ENCODE measurements at places on chromosomes 11 and 22.

- DNase-seq, result no peak
Observed at GRCh38 chr11:43992183-43992582, 49.7 kb downstream of the C11orf96 start.

- DNase-seq, result no peak
Observed at GRCh38 chr22:44621401-44622146, 80.4 kb upstream of the PRR5 start.

DNA sequence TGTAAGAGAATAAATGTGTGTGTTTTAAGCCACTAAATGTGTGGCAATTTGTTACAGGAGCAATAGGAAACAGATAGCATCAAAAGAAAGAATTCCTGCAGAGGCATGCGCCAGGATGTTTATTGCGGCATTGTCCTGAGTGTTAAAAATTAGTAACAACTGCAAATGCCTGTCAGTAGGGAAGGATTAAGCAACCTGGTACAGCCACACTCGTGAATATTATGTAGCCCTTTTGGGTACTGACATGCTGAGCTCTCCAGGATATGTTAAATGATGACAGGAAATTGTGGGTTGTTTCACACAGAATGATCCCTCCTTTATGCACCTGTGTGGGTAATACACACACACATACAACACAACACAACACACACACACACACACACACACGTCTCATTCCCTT is 69.7 kb upstream of the MYOD1 start:
- DNase-seq, result no peak

- no peak for DNase-seq
Observed at GRCh38 chr22:33038131-33038772, 19.9 kb downstream of the SYN3 start.

- DNase-seq, result no peak
Observed at GRCh38 chr22:21707677-21708076, 27.9 kb downstream of the YPEL1 start.

GRCh38 chr11:59267196-59267595 is 54.5 kb upstream of the MPEG1 start:
- no peak for DNase-seq

DNA sequence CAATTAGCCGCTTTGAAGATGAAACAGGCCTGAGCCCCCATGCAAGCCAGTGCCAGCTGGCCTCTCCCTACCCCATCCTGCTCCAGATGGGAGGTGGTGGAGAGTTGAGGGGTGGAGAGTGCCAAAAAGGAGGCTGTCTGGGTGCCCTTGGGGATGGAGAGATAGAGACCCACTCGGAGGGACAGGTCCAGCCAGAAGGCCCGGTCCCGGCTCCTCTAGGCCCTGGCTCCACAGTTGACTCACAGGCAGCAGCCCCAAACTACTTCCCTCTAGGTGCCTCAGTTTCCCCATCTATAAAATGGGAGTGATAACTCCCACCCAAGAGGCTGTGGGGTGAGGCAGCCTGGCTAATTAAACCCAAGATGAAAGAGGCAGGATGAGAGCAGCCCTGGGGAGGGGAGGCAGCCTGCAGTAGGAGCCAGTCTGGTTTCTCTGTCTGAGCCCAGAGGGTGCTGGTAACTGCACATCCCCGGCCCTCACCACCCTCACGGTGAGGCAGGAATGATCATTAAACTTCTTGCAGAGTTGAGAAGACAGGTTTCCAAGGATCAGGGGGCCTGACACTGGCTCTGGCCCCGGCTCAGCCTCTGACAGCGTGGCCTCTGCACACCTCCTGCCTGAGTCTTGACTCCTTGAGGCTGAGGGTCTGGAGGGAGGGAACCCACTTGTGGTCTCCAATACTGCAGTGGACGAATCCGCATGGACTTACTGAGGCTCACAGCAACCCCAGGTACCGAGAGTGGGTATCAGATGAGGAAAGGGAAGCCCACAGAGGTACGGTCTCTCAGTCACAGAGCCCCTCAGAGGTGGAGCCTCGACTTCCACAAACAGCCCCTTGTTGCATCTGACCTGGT is 1.4 kb upstream of the AP5B1 start:
- DNase-seq, result no peak

GRCh38 chr11:36186340-36187175 is 102.7 kb downstream of the COMMD9 start:
- DNase-seq, result no peak

DNA sequence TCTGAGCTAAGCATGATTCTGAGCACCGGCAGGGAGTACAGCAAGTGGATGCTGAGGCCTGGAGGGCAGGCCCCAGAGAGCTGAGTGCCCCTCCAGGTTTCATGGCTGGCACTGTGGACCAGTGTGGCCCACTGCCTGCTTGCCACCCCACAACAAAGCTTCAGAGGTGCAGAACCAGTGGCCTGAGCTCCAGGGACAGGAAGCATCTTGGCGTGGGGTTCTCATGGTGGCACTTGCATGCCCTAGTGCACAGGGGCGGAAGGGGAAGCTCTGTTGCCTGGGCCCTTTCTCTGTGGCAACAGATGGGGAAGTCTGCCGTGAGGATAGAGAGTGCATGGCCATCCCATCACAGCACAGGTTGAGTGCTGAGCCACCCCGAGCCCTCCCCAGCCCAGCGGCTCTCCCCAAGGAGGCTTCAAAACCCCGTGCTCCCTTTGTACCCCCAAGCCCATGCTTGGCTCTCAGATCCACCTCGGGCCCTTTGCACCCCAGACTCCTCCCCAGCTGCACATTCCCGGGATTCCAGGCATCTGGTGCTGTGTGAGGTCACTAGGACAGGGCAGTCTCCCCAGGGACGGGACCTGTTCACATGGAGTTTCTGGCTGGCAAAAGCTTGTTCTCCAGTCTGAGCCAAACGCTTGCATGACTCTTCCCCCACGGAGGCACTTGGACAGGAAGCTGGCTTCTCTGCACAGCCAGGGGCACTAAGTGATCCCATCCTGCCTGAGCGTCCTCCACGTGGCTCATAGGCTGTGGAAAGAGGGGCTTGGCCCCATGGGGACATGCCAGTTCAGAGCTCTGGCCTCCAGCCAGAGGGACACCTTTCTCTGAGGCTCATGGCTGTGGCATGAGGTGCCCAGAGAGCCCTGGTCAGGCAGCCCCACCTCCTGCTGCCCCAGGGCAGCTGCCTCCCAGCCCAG is 4.2 kb downstream of the SLC25A1 start:
- no peak for DNase-seq

GRCh38 chr11:12060385-12060985 is 49.9 kb upstream of the MICAL2 start:
- no peak for DNase-seq

GRCh38 chr11:91986218-91986617 is 238.4 kb upstream of the FAT3 start:
- DNase-seq, result no peak

GRCh38 chr22:28956506-28956905 is 73.1 kb downstream of the ZNRF3 start:
- no peak for DNase-seq

GRCh38 chr11:7665473-7666291 is 7.6 kb downstream of the CYB5R2 start:
- peak; percentile 59 for DNase-seq

GRCh38 chr22:17501679-17502285 is 61.5 kb upstream of the SLC25A18 start:
- DNase-seq, result no peak

- DNase-seq, result no peak
Observed at GRCh38 chr11:83721263-83721662, 435.1 kb upstream of the CCDC90B start.

- no peak for DNase-seq
Observed at GRCh38 chr22:35413624-35414023, 13.7 kb downstream of the MCM5 start.

- DNase-seq, result no peak
Observed at GRCh38 chr11:69321877-69322361, 28.0 kb downstream of the MYEOV start.

DNA sequence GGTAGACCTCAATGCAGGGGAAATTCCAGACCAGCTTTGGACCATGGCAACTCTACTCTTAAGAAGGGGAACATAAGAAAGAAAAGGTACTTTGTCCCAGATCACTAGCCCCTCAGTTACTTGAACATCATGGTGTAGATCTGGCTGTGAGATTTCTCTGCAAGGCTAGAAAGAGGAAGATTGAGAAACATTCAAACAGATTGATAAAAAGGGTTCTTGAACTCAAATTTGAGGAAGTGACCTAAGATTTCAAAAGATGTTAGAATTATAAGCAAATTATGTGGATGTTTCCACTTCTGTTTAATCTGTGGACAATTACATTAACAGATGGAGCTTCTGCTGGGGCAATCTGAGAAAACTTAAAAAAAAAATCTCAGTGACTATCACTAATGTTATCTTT is 21.8 kb upstream of the UPB1 start:
- no peak for DNase-seq

- DNase-seq, result no peak
Observed at GRCh38 chr11:82724026-82724425, 9.6 kb downstream of the FAM181B start.

- DNase-seq, result no peak
Observed at GRCh38 chr11:35007277-35007676, 90.9 kb downstream of the PDHX start.

DNA sequence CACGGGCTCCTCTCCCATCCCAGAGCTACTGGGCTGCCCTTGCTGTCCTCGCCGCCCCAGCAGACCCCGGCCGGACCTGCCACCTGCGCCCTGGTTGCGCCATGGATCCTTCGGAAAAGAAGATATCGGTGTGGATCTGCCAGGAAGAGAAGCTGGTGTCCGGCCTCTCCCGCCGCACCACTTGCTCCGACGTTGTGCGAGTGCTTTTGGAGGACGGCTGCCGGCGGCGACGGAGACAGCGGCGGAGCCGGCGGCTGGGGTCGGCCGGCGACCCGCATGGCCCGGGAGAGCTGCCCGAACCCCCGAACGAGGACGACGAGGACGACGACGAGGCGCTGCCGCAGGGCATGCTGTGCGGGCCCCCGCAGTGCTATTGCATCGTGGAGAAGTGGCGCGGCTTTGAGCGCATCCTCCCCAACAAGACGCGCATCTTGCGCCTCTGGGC is 382 bp downstream of the RASSF10 start:
- DNase-seq, result no peak

- DNase-seq, result no peak
Observed at GRCh38 chr11:85737738-85738137, 51.7 kb upstream of the CCDC89 start.

- no peak for DNase-seq
Observed at GRCh38 chr11:66636411-66636810, 2.1 kb upstream of the RBM4 start.

DNA sequence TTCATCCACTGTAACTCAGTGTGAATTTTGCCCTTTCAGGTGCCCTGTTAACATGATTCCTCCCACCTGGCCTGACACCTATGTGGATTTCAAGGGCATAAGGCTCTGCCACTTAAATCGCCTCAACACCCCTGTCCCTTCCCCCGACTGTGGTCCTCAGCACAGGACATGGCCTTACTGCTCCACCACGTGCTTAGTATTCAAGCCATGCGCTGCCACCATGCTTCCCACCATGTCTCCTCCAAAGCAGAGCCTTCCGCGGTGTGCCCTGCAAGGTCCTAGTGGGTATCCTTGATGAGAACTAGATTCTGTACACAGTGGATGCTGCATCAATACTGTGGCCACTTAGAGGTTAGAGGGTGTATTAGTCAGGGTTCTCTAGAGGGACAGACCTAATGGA is 51.9 kb downstream of the BUD13 start:
- DNase-seq, result no peak

DNA sequence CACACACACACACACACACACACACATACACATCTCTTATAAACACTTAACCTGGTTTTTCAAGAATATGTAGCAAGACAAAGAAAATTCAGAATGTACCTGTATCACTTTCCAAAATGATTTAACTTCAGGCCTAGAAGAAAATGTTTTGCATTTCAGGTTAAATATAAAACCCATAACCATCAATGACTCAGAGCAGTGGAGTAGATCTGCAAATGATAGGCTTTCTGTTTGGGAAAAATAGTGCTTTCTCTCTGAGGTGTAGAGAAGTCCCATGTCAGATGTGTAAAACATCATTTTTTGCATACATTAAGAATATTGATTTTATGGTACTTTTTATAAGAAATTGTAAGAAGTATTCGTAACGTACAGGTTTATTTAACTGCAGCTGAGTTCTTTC is 116.9 kb downstream of the STK33 start:
- no peak for DNase-seq

DNA sequence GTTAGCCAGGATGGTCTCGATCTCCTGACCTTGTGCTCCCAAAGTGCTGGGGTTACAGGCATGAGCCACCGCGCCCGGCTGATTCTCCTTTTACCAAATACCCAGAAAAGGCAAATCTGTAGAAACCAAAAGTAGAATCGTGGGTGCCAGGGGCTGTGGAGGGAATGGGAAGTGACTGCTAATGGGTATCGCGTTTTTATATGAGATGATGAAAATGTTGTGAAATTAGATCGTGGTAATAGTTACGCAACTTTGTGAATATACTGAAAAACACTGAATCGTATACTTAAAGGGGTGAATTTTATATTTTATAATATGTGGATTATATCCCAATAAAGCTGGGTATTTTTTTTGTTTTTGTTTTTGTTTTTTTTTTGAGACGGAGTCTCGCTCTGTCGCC is 48.2 kb upstream of the CREB3L1 start:
- DNase-seq, result no peak

DNA sequence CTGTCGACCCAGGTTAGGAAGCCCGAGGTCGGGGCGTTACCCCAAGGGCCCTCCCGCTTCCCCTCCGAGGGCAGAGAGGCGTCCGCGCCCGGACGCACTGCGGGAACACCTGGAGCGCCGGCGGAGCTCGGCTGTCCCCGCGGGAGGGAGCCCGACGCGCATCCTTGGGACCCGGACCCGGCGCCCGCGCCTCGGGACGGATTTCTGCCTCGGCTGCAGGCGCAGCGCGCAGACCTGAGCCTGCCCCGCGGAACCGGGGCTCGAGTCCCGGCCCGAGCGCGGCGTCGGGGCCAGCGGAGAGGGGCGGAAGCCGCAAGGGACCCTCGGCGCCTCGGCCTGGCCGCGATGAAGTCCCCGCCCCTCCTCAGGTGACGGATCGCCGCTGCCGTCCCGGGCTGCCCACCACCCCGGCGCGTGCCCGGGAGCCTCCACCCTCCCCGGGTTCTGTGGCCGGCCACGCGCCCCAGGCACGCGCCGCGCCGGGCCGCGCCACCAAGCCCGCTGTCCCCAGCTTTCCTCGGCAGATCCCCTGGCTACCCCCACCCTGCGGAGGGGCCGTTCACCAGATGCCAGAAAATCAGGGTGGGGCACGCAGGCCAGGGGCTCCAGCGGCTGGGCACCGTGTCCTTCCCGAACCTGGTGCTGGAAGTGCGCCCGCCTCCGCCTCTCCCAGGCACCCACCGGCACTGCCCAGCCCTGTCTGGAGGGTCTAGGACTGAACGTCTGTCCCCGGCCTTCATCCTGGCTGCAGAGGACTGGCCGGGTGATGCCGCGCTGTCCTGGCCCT is 410 bp downstream of the GLB1L3 start:
- no peak for DNase-seq

GRCh38 chr22:47022475-47022874 is 260.0 kb downstream of the TBC1D22A start:
- DNase-seq, result no peak

GRCh38 chr11:1837171-1838076 is 1.4 kb upstream of the TNNI2 start:
- DNase-seq, result peak; percentile 62
